ENCODE measurements at places on chromosomes 13 and 19.

DNA sequence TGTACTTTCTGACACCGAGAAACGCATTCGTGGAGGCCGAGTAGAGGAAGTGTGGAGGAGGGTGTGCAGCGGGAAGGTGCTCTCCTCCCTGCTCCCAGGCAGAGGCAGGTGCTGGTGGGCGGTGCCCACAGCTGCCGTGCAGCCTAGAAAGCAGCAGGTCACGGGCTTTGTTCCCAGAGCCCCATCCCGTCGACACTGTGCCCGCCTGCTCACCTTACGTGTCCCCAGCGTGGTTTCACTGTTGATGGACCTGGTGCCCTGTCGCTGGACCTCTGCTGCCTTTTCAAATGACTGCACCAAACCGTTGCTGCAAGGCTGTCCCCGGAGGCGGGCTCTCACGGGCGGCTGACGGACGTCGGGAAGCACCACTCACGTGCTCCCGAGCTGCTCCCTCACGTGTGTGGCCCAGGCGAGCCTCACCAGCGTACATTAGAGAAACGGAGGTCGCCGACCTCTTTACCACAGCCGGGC is 20.8 kb downstream of the PLEKHJ1 start:
- DNase-seq: no peak

DNA sequence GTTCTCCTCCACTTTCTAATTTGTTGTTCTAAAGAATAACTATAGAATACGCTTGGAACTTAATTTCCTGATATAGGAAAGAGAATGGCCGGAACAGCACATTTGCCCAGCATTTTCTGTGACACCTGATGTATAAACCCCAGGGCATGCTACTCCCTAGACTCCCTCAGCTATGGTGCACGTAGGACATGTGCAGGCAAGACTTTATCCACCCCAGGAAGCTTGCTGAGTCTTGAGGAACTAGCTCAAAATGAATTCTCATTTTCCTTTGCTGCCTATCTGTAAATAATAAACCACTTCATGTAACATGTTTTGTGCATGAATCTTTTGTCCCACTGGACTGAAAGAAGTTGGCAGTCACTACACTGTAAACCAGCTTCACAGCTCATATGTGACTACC is 535.8 kb upstream of the SLITRK1 start:
- DNase-seq: no peak

- no peak for DNase-seq
Measured at GRCh38 chr13:54357284-54357933, 1328.8 kb downstream of the OLFM4 start.

GRCh38 chr13:40245567-40245966 is 420.9 kb downstream of the FOXO1 start:
- DNase-seq: no peak

DNA sequence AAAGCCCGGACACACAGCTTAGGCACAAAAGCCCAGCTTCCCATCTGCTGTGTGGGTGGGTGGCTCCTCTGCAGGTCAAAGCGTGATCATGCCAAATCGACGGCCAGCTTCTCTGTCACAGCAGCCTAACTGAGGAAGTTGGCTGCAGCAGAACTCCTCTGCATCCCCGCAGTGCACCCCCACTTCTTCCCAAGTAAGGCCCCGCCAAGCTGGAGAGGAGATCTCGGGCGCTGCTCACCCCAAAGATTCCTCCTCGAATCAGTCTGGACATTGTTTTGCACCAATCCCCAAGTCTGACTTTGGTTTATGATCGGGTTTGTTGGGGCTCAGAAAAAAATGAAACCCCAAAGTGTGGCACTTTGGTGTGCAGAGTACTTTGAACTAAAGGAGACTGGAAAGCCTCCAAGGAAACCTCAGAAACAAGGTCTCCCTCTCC is 19.7 kb upstream of the CPB2 start:
- DNase-seq: no peak

Measured in occipital lobe (tissue), 3 donors.